ENCODE measurements at places on chromosomes 1 and 21. TPM values are rescaled to one million over a fixed set of nuclear protein-coding genes. Genes with fewer than 3 reads are reported as not detected.

GRCh38 chr1:3672231-3672970 is 20.1 kb downstream of the TP73 start:
- H3K4me1 ChIP-seq: no peaks in the 10 kb centered on the region
- no peak overlapping the region for H3K4me3 ChIP-seq
- peak; percentile 52 for DNase-seq
- H3K27me3 ChIP-seq: peaks cover 7% of the 10 kb centered on the region

DNA sequence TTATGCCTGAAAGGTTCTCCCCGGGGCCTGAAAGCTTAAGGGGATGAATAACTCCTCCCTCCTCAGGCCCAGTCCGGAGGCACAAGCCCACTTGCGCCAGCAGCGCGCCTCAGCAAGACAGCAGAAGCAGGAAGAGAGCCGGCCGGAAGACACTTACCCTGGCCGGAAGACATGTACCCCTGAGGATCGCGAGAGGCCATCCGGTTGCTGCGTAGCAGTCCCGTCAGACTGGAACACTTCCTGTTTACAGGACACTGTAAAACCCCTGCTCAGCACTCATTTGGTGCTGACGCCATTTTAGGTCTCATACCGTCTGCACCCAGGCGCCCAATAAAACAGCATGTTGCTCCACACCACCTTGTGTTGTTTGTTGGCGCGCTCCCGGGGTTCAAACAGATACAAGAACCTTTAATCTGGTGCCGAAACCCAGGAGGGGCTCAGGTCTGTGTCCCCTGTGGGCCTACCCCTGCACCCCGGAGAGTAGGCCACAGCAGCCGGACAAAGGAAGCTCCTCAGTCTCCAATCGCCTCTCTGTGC is 30.3 kb downstream of the VN1R5 start:
- H3K4me1 ChIP-seq: no peaks in the 10 kb centered on the region
- no peak for DNase-seq
- no peak overlapping the region for H3K27ac ChIP-seq
- H3K27me3 ChIP-seq: no peaks in the 10 kb centered on the region
- no peak overlapping the region for H3K4me3 ChIP-seq

Gene BATF3
- 3.3 TPM for total RNA-seq

DNA sequence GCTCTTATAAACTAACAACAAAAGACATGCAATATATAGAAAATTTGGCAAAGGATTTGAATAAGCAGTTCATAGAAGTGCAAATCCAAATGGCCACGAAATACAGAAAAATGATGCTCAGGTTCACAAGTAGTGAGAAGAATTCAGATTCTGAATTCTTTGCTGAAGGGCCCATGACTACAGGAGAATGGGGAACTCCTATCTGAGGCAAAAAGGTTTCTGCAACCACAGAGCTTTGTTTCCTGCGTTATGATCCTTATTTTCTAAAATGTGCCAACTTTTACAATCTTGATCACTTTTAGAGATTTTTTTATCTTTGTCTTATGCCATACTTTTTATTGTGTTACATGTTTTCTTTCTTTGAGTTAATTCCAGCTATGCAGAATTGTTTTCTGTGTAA is 91.3 kb downstream of the ITSN1 start:
- DNase-seq: no peak
- no peaks in the 10 kb centered on the region for H3K4me1 ChIP-seq
- no peak overlapping the region for H3K27ac ChIP-seq
- no peaks in the 10 kb centered on the region for H3K36me3 ChIP-seq

Data from sigmoid colon (tissue), 7 donors.